ENCODE measurements at places on chromosomes 2 and 18. TPM values are rescaled to one million over a fixed set of nuclear protein-coding genes. Genes with fewer than 3 reads are reported as not detected.

Gene NYAP2
- 0.04 TPM for polyA plus RNA-seq

Gene CCDC74B
- polyA plus RNA-seq: 12.8 TPM

DNA sequence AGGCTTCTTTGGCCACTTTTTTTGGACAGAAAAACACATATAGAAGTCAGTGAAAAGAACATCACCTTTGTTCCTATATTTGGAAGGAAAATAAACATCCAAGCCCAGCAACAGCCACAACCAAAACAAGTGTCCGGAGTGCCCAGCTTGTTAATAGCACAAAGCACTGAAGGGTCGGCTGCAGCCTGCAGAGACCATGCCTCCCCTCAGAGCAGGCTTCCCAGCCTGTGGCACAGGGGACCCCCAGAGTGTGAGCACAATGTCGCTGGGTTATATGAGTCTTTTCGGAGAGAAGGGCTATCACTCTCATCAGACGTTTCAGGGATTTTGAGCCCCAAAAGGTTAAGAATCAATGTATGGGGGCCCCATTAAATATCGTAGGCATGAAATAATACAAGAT, 6.2 kb upstream of the CIDEA start:
- DNase-seq: no peak

Gene CD302
- polyA plus RNA-seq: 10.8 TPM

- DNase-seq: no peak
These were observed 1.5 kb downstream of the CRYBA2 start for GRCh38 chr2:218991674-218992168.

DNA sequence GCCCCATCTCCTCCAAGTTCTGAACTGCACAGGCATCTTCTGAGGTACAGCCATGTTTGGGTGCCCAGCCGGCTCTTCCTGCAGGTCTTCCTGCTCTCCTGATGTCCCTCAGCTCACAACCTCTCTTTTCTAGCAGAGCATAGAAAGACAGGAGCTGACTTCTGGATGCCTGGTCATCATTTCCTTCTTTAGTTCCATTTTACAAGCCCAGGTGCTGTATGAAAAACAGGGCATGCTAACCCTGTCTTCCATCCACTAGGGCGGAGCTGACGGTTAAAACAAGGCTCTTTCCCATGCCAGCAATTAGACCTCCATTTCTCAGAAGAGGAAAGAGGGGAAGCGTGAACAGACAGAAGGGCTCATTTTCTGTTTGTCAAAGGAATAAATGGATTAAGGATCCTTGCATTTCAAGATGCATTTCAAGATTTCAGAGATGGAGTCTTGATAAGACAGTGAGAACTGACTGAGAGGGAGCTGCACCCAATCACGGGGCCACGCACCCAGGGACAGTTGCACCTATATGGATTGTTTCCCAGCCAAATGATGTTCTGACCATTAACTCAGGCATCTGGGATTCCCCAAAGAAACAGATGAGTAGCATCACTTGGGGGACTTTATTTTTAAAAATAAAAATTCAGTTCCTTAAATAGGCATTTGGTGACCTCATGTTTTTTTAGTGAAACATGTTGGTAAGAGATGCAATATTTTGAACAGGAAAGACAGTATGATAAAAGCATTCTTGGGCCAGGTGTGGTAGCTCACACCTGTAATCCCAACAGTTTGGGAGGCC, 45.8 kb upstream of the EML6 start:
- no peak for DNase-seq

Gene RTP5
- polyA plus RNA-seq: not detected

DNA sequence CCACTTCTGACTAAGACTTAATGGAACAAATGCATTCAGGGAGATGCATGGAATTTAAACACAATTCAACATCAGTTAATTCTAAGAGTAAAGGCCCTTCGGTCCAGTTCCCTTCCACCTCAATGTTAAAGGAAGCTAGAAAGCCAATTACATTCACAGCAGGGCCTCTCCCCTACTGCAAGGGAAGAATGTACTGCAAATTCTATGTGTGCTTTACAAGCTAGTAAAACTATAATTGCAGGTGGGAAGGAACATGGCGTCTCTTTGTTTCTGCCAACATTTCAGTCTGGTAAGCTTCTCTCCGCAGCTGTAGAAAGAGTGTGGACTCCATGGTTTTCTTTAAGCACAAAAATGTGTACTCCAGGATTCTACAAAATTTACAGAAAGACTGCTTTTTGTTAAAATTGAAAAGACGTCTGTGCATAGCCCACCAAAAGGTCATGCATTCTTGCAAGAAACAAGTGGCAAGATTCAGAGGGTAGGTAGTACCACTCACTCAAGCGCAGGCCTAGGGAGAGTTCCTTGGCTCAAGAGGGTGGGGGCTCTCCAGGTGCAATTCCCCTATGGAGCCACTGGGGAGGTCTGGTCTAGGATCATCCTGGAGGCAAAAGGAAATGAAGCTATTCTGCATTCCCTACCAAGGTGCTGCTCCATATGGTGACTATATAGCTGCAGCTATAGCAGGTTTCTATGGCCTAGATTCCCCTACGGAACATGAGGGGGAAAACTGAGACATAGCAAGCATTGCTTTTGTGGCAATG, 127.0 kb upstream of the FZD5 start:
- no peak for DNase-seq

Gene ADRA2B
- 4.1 TPM for polyA plus RNA-seq

GRCh38 chr2:238401551-238401950, 25.2 kb upstream of the ASB1 start:
- no peak for DNase-seq

DNA sequence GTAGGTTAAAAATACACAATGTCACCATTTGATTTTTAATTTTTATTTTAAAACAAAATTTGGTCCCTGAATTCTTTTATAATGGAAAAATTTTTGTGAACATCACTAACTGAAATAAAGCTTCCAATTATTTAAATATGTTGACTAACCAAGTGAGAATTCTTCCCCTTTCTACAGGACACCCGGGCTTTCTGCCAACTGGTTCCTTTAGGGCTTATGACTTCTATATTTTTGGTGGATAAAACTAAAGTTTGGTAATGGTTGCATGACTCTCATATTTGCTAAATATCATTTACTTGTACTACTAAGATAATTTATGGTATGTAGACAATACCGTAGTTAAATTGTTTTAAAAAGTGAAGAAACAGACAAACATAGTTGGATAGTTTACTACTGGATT, 291.0 kb upstream of the DOK6 start:
- DNase-seq: no peak

- no peak for DNase-seq
These were observed 596.4 kb downstream of the FBXO15 start for GRCh38 chr18:73551211-73551610.

DNA sequence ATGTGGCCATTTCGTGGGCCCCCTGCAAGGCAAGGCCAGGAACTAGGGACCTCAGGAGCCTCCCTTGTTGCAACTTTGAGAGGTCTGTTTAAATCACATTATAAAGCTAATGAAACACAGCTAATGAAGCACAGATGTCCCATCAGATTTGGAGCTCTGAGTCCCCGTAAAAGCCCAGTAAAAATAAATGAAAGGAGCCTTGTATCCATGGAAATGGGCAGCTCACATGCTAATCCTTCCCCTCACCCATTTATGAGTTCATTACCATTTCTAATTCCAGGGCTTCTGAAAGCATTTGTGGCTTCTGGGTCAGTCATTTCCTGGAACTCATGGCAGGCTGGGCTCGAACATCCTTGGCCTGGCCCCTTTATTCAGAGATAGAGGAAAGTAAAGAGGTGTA, 274.8 kb downstream of the SS18 start:
- DNase-seq: no peak

DNA sequence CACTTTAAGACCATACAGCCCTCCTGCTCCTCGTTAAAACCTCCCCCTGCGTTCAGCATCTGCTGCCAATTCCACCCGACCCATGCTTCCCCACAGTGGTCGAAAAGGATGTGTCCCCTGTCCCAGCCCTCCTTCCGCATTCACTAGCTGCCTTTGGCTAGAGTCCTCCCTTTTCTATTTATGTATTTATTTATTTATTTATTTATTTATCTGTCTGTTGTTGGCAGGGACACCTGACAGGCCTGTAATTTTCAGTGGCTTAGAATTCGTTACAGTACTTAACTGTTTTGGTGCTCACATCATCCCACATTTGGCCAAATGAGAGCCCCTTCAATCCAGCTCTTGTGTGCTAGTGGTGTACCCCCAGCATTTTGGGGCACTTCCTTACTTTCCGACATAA, 50.8 kb downstream of the GNAL start:
- DNase-seq: no peak

- DNase-seq: peak; percentile 3
These were observed 146.6 kb downstream of the HAUS1 start for GRCh38 chr18:46250812-46251173.

Gene CENPA
- 15.8 TPM for polyA plus RNA-seq

Gene NEUROD1
- polyA plus RNA-seq: not detected

DNA sequence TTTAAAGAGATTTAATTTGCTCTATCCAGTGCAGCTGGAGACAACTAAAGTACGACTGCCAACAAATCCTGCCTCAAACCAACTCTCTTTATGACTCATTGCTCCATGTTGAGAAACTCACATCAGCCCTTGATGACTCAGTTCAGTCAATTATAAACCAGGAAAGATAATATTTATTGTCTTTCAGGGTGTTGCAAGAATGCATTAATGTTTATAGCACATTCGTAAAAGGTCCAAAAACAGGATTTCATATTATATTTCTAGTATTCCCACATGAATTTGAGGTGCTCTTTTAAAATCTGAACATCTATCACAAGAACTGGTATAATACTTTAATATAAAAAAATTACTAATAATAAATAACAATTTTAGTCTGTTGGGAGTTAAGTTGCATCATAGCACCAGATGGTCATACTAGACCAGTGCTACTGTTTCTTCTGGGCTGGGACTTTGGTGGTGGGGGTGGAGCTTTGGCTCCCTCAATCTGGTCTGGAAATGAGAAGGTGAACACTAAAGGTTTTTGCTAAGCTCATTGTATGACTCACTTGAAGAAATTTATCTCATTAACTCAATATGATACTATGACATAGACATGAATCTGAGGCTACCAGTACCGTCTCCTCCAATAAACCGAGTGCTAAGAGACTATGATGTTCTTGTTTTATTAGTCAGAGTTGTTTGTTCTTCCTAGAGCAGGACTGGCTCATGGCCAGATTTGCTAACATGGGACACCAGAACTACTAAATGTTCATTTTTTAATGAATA, 26.6 kb upstream of the MAP3K20 start:
- DNase-seq: no peak

DNA sequence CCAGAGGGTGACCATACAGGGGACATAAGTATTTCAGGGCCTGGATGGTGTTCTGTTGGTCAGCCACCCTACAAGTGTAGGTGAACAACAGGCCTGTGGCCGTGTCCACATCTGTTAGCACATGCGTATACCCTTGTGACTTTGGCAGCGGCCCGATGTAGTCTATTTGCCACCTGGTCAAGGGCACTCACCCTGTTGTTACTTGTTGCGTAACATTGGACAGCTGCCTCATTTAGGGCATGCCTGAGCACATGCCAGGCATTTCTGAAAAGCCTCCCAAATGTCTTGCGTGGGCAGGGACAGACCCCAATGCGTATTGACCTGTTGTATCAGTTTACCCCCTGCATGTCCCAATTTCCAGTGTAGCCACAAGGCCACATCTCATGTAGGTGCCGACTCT, 235.0 kb downstream of the MBD5 start:
- DNase-seq: no peak

Gene TSPYL6
- polyA plus RNA-seq: 0.29 TPM
